ENCODE measurements at places on chromosomes 6 and 20.

DNA sequence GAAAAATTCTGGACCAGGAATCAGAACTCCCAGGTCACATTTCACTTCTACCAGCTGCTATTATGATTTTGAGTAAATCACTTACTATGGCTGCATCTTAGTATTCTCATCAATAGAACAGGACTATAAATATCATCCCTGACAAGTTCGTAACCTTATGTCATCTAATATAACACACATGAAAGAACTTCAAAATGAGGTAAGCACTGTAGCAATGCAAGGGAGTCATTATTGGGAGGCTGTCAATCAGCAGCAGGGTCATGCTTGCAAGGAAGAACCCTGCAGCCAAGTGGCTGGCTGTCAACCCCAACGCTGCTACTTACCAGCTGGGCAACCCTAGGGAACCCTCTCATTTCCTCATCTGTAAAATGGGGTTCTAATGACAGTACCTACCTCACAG is 123.3 kb upstream of the B3GAT2 start:
- no peak for DNase-seq

GRCh38 chr6:3229566-3230178 is 2.2 kb upstream of the TUBB2B start:
- DNase-seq, result peak; percentile 38

GRCh38 chr6:14865531-14866100 is 380.3 kb upstream of the JARID2 start:
- peak; percentile 35 for DNase-seq

DNA sequence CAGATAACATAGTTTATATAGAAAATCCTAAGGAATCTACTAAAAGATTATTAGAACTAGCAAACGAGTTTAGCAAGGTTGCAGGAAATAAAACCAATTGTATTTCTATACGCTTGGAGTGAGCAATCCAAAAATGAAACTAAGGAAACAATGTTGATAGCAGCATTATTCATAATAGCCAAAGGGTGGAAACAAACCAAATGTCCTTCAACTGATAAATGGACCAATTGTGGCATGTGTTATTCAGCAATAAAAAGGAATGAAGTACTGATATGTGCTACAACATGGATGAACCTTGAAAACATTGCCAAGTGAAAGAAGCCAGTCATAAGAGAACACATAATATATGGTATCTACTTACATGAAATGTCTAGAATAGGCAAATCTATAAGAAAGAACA is 101.0 kb upstream of the VSTM2L start:
- no peak for DNase-seq

GRCh38 chr6:15790116-15790515 is 127.3 kb upstream of the DTNBP1 start:
- no peak for DNase-seq

GRCh38 chr6:124967444-124967843 is 5.2 kb downstream of the RNF217 start:
- DNase-seq, result no peak

DNA sequence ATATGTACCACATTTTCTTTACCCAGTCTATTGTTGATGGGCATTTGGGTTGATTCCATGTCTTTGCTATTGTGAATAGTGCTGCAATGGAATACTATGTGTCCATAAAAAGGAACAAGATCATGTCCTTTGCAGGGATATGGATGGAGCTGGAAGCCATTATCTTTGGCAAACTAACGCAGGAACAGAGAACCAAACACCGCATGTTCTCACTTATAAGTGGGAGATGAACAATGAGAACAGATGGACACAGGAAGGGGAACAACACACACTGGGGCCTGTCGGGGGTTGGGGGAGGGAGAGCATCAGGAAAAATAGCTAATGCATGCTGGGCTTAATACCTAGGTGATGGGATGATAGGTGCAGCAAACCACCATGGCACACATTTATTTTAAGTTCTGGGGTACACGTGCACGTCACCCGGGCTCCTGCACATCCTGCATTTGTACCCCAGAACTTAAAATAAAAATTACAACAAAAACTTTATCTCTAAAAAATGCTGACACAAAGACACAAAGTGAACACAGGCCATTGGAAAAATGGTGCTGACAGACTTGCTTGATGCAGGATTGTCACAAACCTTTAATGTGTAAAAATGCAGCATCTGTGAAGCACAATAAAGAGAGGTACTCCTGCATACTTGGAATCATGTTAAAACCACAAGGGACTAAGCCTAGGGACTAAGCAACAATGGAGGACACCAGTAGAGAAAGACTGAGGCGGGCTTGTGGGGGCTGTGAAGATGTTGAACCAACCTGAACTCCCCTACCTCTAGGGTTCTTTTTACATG is 48.8 kb downstream of the BCAS1 start:
- no peak for DNase-seq

- no peak for DNase-seq
Observed at GRCh38 chr20:5046656-5047339, 45.5 kb upstream of the SLC23A2 start.

- DNase-seq, result no peak
Observed at GRCh38 chr6:85479208-85479607, 29.3 kb downstream of the NT5E start.

- no peak for DNase-seq
Observed at GRCh38 chr6:1869308-1869707, 259.6 kb downstream of the FOXC1 start.

- DNase-seq, result no peak
Observed at GRCh38 chr20:10668677-10669368, 5.0 kb downstream of the JAG1 start.

- DNase-seq, result peak; percentile 42
Observed at GRCh38 chr6:110944681-110945151, 13.8 kb upstream of the GTF3C6 start.

DNA sequence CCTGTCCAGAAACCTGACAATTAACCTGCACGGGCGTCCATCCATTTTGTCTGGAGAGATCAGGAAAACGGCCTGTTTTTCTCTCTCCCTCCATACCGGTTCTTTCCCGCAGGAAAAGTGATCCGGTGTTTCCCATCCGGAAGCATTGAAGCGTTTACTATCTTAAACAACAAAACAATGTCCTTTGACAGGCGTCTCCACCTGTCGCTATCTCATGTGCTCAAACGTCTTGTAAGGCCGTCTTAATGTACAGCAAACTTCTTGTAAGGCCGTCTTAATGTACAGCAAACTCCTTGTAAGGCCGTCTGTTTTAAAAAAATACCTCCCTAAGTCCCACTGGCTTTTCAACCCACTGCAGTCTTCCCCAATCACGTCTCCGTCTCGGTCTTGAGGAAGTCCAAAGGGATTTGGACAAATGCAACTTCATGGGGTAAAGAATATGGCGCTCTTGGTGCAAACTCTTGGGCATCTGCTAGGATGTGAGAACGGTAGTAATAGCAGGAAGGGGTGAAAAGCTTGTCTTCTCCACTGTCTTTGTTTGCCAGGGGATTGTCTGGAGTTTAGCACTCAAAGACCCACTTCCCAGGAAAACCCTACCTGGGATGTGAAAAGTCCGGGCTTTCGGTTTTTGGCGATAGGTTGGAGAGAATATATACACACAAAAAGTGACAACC is 29.9 kb upstream of the TRIM27 start:
- no peak for DNase-seq

GRCh38 chr20:53792946-53793536 is 199.4 kb upstream of the ZNF217 start:
- no peak for DNase-seq

DNA sequence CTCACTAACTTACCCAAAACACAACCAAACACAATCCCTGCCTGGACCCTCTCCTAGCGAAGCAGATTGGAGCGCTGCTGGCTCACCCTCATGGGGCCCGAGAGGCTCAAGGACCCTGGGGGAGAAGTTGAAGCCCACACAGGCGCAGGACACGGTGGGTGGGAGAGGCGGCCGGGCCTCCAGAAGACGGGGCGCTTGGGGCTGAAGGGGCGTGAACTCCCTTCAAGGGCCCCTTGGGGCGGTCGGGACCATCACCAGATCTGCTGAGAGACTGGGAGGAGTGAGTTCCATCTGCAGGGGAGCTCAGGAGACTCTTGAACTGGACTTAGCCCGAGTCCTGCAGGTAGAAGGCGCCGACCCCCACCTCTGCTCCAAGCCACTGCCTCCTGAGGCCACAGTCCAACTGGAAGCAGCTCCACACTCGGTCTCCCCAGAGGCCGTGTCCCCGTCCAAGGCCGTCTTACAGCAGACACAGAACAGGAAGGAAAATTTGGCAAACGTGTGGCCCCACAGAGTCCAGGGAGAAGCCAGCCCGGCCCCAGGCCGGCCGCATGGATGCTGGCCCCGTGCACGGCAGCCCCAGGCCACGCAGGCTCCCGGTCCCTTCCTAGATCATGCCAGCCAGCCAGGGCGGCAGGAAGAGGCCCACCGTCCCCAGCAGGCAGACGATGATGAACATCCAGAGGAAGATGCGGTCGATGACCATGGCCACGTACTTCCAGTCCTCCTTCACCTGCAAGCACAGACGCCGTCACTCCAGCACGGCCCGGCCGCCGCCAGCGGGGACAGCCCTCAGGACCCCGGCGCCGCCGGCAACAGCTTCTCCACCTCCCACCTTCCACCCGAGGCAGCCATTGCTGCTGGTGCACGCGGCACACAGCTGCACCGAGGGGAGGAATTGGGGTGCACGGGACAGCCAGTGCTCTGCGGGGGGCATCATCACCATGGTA is 14.7 kb downstream of the CHRNA4 start:
- DNase-seq, result no peak

DNA sequence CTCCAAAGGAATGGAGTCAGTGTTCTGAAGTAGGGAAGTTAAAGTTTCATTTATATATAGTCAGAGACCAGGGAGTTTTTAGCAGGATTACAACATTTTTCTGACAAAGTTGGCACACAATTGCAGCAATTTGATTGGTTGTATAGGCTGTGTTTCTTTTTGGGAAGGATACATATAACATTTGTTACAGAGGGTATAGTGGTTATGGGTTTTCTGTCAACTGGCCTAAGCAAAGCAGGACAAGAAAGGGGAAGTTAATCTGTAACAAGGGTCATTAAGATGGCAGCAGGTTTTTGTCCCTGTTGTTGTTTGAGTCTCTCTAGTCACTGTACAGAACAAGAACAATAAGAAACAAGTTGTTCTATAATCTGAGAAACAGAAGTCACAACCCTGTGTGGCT is 41.4 kb downstream of the TPD52L1 start:
- DNase-seq, result no peak

GRCh38 chr20:856361-856775 is 22.9 kb downstream of the FAM110A start:
- DNase-seq, result peak; percentile 66

GRCh38 chr6:11922901-11923300 is 89.2 kb upstream of the HIVEP1 start:
- no peak for DNase-seq

DNA sequence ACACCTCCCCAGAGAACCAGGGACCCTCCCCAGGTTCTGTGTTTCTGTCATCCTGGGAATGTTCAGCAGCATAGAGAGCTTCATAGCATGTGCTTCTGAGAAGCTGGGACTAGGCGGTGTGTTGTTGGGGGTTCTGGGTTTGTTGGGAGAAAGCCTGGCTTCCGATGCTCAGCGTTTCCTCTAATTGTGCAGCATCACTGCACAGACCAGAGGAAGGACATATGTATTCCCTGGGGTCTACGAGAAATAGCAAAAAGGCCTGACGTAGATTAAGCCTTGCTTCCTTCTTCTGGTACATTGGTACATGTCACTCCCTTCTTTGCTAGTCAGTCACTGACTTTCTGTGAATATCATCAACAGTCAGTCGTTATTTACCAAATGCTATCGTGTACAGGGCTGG is 96.9 kb upstream of the SGK1 start:
- DNase-seq, result no peak

- DNase-seq, result no peak
Observed at GRCh38 chr20:41572010-41572572, 46.1 kb downstream of the CHD6 start.

DNA sequence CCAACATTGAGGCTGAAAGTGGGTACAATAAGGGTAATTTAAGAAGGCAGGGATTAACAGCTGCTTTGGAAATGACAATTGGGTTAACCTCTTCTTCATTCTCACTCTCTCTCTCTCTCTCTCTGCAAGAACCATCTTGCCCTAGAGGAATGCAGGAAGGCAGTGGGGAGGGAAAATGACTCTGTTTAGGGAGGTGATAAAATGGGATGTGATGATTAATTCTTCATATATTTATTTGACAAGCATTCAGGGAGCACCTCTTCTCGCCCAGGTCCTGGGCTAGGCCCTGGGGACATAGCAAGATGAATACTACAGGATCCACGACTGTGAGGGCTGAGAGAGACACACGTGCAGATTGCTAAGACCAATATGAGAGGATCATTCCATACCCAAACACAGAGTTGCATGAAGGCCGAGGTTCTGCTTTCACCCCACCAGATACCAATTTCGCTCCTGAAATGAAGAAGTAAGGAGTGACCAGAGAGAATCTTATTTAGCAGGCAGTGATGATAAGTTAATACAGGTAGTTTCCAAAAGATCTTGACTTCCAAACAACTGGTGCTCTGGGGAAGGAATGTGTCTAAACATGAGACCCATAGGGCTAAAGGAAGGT is 13.3 kb upstream of the PTPN1 start:
- no peak for DNase-seq

- no peak for DNase-seq
Observed at GRCh38 chr20:60327971-60328660, 369.9 kb downstream of the CDH26 start.

GRCh38 chr20:23655491-23656211 is 17.9 kb upstream of the CST3 start:
- peak; percentile 35 for DNase-seq

GRCh38 chr6:68838571-68838970 is 203.5 kb downstream of the ADGRB3 start:
- DNase-seq, result no peak

DNA sequence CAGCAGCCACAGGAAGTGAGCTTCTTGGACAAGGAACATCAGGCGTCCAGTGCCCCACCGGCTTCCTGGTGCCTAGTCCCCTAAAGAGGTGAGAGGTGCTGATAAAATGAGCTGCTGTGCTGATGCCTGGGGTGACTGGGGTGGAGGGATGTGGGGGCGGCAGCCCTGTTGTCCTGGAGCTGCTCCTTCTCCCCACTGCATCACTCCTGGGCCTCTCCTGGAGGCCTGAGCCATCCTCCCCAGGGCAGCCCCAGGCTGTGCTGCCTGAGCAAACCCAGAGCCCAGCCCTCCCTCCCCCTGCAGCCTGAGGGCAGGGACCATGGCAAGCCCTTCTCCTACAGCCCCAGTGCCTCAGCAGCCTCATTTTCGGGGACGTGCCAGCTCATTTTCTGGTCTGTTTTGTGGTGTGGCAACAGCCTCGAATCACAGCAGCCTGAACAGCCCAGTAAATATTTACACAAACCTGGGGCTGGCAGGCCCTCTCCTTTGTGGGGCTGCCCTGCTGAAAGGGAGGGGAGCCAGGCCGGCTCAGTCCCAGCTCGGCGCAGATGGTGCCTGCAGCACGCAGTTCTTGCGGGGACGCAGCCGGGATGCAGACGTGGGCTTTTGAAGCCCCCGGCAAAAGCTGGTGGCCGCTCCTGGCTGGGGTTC is 259.9 kb downstream of the DLL1 start:
- DNase-seq, result no peak

GRCh38 chr6:10361428-10361827 is 53.4 kb downstream of the TFAP2A start:
- no peak for DNase-seq
